ENCODE measurements at places on chromosomes 3 and 15. TPM values are rescaled to one million over a fixed set of nuclear protein-coding genes. Genes with fewer than 3 reads are reported as not detected.

DNA sequence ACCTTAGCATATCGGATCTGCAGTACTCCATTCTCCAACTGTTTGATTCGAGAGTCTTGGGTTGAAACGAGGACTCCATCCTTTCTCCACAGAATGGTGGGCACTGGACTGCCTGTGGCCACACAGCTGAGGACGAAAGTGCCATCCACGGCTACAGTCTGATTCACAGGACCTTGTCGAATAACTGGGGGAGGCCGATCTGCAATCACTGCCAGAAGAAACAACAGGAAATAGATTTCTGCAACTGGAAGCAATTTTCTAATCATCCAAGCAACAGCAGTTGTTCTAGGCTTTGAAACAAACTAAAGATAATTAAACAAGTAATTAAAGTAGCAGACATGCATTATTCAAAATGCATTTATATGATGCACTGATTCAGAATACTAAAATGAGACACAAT, 1097.7 kb downstream of the ROBO1 start:
- no peak overlapping the region for H3K4me3 ChIP-seq
- no peaks in the 10 kb centered on the region for H3K27me3 ChIP-seq
- no peak for DNase-seq
- no peak overlapping the region for H3K27ac ChIP-seq
- no peaks in the 10 kb centered on the region for H3K4me1 ChIP-seq
- no peaks in the 10 kb centered on the region for H3K36me3 ChIP-seq

- H3K27ac ChIP-seq = no peak overlapping the region
- H3K4me3 ChIP-seq = no peak overlapping the region
- no peaks in the 10 kb centered on the region for H3K36me3 ChIP-seq
- H3K4me1 ChIP-seq = no peaks in the 10 kb centered on the region
Observed at GRCh38 chr15:87347806-87348515, 908.6 kb downstream of the NTRK3 start.

- H3K4me1 ChIP-seq = peaks cover 3% of the 10 kb centered on the region
- H3K27me3 ChIP-seq = no peaks in the 10 kb centered on the region
- no peak for DNase-seq
- H3K4me3 ChIP-seq = no peak overlapping the region
Observed at GRCh38 chr3:42229942-42230688, 35.9 kb downstream of the CCK start.

GRCh38 chr15:60982249-60982910, 246.7 kb downstream of the RORA start:
- H3K27ac ChIP-seq = no peak overlapping the region
- no peaks in the 10 kb centered on the region for H3K36me3 ChIP-seq
- H3K27me3 ChIP-seq = peaks cover 2% of the 10 kb centered on the region
- H3K4me1 ChIP-seq = no peaks in the 10 kb centered on the region
- H3K4me3 ChIP-seq = no peak overlapping the region

GRCh38 chr3:195062866-195063540, 208.0 kb downstream of the XXYLT1 start:
- no peak overlapping the region for H3K4me3 ChIP-seq
- DNase-seq = no peak
- no peaks in the 10 kb centered on the region for H3K36me3 ChIP-seq
- H3K27me3 ChIP-seq = no peaks in the 10 kb centered on the region
- peaks cover 6% of the 10 kb centered on the region for H3K4me1 ChIP-seq

- H3K4me3 ChIP-seq = no peak overlapping the region
- H3K4me1 ChIP-seq = no peaks in the 10 kb centered on the region
- H3K27ac ChIP-seq = peak overlapping the region; percentile 42
- no peaks in the 10 kb centered on the region for H3K27me3 ChIP-seq
- H3K36me3 ChIP-seq = no peaks in the 10 kb centered on the region
Observed at GRCh38 chr3:193620650-193621049, 27.6 kb downstream of the OPA1 start.

DNA sequence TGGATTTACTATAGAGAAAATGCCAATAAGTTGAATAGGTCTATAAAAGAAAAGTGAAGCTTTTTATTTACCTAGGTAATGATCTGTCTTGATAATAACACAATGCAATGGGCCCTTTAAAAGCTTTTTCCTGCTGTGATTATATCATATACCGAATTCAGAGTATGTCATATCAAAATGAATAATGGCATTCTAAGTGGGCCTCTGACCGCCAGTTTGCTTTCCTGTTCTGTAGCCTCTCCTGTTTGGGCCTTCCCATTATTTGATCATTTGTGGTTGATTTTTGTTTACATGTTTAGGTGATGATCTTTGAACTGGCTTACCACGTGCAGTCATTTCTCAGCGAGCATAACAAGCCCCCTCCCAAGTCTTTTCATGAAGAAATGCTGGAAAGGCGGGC, 14.9 kb downstream of the EIF2AK4 start:
- peaks cover 1% of the 10 kb centered on the region for H3K36me3 ChIP-seq
- no peak overlapping the region for H3K4me3 ChIP-seq
- no peaks in the 10 kb centered on the region for H3K27me3 ChIP-seq
- no peak overlapping the region for H3K27ac ChIP-seq

GRCh38 chr3:127210654-127210943, 17.7 kb downstream of the PRR23E start:
- H3K36me3 ChIP-seq = no peaks in the 10 kb centered on the region
- H3K27ac ChIP-seq = no peak overlapping the region
- no peaks in the 10 kb centered on the region for H3K27me3 ChIP-seq

GRCh38 chr3:192408007-192408646, 319.2 kb downstream of the FGF12 start:
- H3K27ac ChIP-seq = no peak overlapping the region
- DNase-seq = no peak
- no peaks in the 10 kb centered on the region for H3K4me1 ChIP-seq
- no peak overlapping the region for H3K4me3 ChIP-seq
- H3K27me3 ChIP-seq = peaks cover 6% of the 10 kb centered on the region

- H3K4me1 ChIP-seq = no peaks in the 10 kb centered on the region
- H3K4me3 ChIP-seq = no peak overlapping the region
- H3K36me3 ChIP-seq = no peaks in the 10 kb centered on the region
- H3K27ac ChIP-seq = no peak overlapping the region
- no peaks in the 10 kb centered on the region for H3K27me3 ChIP-seq
- peak; percentile 16 for DNase-seq
Observed at GRCh38 chr3:20235796-20236195, 49.8 kb upstream of the SGO1 start.

DNA sequence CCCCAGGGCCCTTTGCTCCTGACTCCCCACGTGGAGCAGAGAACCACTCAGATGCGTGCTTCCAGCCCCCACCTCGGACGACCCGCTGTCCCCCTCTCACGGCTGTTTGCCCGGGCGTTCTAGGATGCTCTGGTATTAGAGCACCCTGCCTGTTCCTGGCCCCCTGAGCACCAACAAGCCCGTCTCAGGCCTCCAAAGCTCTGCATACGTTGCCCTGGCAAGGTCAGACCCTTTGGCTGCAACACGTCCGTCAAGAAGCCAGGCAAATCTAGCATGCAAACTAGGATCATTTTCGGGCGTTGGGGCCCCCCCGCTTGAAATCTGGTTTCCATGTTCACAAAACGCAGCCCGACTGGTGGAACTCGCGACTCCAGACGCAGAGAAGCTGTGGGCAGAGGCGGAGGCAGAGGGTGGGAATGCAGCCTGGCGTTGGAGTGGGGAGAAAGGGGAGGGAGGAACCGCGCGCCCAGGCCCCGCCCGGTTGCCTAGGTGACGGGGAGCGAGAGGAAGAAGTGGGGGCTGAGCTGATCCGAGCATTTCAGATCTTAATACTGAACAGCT, 86.2 kb upstream of the PIAS1 start:
- peak overlapping the region; percentile 58 for H3K4me3 ChIP-seq
- no peak overlapping the region for H3K27ac ChIP-seq
- H3K4me1 ChIP-seq = peaks cover 14% of the 10 kb centered on the region
- no peaks in the 10 kb centered on the region for H3K27me3 ChIP-seq
- H3K36me3 ChIP-seq = no peaks in the 10 kb centered on the region

GRCh38 chr3:52401551-52401950, 43.4 kb downstream of the SEMA3G start:
- H3K27me3 ChIP-seq = no peaks in the 10 kb centered on the region
- H3K27ac ChIP-seq = no peak overlapping the region
- no peak for DNase-seq
- H3K36me3 ChIP-seq = peaks cover 18% of the 10 kb centered on the region
- no peaks in the 10 kb centered on the region for H3K4me1 ChIP-seq
- no peak overlapping the region for H3K4me3 ChIP-seq

DNA sequence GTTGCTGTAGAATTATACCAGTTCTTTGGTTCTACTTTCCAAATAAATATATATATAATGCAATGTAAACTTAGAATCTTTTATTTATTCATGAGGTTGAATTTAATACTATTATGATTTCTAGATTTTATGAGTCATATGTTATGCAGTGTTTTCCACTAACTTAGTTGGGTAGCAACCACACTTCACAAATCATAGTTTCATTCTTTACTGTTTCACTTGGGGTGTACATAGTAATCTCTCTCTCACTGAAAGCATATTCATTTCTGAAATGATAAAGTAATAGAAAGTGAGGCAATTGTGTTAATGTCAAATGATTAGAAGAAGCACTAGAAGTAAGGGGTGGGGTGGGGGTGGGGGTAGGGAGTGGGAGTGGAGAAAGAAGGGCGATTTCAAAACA, 52.6 kb downstream of the IQCH start:
- DNase-seq = no peak
- H3K4me3 ChIP-seq = no peak overlapping the region
- no peak overlapping the region for H3K27ac ChIP-seq
- H3K36me3 ChIP-seq = no peaks in the 10 kb centered on the region
- no peaks in the 10 kb centered on the region for H3K27me3 ChIP-seq

DNA sequence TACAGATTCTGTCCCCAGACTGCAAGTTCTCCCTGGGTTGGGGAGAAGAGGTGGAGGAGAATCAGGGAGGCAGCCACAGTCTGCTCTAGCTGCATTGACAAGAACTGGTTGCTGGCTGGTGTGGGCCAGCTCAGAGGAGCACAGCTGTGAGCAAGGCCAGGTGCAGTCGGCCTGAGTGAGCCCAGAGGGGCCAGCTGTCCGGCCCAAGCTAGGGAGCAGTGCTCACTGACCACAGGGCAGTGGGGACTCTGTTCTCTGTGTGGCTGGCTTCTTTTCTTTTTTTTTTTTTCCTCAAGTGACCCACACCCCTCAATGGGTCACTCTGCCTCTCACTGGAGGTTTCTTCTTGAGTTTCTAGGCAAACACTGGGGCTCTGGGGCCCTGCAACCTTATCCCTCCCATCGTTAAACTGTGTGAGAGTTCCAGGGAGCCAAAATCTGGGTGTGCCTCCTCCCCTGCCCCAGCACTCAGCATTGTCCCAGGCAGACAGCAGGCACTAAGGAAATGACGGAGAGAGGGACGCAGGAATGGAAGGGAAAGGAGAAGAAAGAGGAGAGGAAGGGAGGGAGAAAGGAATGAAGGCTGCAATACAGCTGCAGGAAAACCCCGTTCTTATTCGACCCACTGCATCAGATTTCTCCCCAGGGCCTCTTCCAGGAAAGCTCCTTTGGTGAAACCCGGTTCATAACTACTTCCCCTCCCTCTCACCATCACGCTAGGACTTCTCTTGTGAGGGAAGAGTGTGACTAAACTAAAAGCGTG, 37.7 kb upstream of the HES1 start:
- H3K27ac ChIP-seq = no peak overlapping the region
- peaks cover 6% of the 10 kb centered on the region for H3K27me3 ChIP-seq
- peaks cover 26% of the 10 kb centered on the region for H3K4me1 ChIP-seq
- no peak for DNase-seq
- no peaks in the 10 kb centered on the region for H3K36me3 ChIP-seq
- H3K4me3 ChIP-seq = no peak overlapping the region

- H3K4me1 ChIP-seq = no peaks in the 10 kb centered on the region
- H3K36me3 ChIP-seq = no peaks in the 10 kb centered on the region
- DNase-seq = no peak
- no peak overlapping the region for H3K4me3 ChIP-seq
- H3K27me3 ChIP-seq = no peaks in the 10 kb centered on the region
Observed at GRCh38 chr3:33807191-33807590, 8.8 kb downstream of the PDCD6IP start.

- DNase-seq = no peak
- H3K27me3 ChIP-seq = no peaks in the 10 kb centered on the region
- H3K36me3 ChIP-seq = no peaks in the 10 kb centered on the region
- no peak overlapping the region for H3K27ac ChIP-seq
- no peak overlapping the region for H3K4me3 ChIP-seq
Observed at GRCh38 chr3:16538507-16538906, 25.0 kb upstream of the RFTN1 start.

DNA sequence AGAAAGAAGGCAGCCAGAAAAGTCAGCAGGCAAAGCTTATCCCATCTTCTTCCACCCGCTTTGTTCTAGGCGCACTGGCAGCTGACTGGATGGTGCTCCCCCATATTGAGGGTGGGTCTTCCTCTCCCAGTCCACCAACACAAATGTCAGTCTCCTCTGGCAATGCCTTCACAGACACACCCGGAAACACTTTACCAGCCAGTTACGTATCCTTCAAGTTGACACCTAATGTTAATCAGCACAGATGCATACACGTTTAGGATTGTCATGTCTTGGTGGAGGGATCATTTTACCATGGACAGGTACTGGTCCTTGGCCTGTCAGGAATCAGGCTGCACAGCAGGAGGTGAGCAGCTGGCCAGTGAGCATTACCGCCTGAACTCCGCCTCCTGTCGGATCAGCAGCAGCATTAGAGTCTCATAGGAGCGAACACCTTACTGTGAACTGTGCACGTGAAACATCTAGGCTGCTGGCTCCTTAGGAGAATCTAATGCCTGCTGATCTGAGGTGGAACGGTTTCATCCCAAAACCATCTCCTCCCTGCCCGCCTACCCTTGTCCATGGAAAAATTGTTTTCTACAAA, 59.1 kb upstream of the PYDC2 start:
- no peak overlapping the region for H3K4me3 ChIP-seq
- H3K4me1 ChIP-seq = no peaks in the 10 kb centered on the region
- no peak for DNase-seq
- H3K27ac ChIP-seq = no peak overlapping the region
- H3K27me3 ChIP-seq = no peaks in the 10 kb centered on the region

DNA sequence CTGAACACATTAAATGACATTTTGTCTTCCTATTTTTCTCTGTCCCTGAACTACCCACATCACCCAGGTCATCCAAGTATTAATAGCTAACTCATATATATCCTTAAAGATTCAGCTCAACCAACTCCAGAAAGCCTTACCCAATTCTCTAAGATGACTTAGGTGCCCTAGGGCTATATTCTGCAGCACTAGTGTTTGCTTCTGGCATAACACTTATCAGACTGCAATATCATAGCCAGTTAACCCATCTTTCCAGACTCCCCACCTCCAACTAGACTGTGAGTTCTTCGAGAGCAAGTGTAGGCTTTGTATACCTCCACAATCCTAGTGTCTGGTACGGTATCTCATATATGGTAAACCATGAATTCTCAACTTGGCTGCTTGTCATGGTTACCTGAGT, 50.7 kb downstream of the SST start:
- no peak overlapping the region for H3K27ac ChIP-seq
- H3K4me3 ChIP-seq = no peak overlapping the region
- H3K36me3 ChIP-seq = no peaks in the 10 kb centered on the region
- no peaks in the 10 kb centered on the region for H3K4me1 ChIP-seq
- no peaks in the 10 kb centered on the region for H3K27me3 ChIP-seq

GRCh38 chr15:80902298-80902801, 87.3 kb downstream of the MESD start:
- H3K27me3 ChIP-seq = no peaks in the 10 kb centered on the region
- H3K4me1 ChIP-seq = no peaks in the 10 kb centered on the region
- no peak overlapping the region for H3K4me3 ChIP-seq
- no peak for DNase-seq
- no peak overlapping the region for H3K27ac ChIP-seq

- no peaks in the 10 kb centered on the region for H3K4me1 ChIP-seq
- no peak overlapping the region for H3K27ac ChIP-seq
Observed at GRCh38 chr3:113404637-113405036, 36.7 kb downstream of the CFAP44 start.

Gene CHRNB4
- not detected for total RNA-seq

Gene VGLL4
- 23.2 TPM for total RNA-seq

Gene SEC62
- total RNA-seq = 68.8 TPM

Gene ALDH1A2
- total RNA-seq = 0.92 TPM

Gene GOLGA6L7
- not detected for total RNA-seq

Gene CDC25A
- 34.4 TPM for total RNA-seq

Gene BTLA
- total RNA-seq = 78.4 TPM

Gene CCDC9B
- total RNA-seq = 0.19 TPM

Gene SLC27A2
- 0.38 TPM for total RNA-seq

Gene GASK1A
- 0.18 TPM for total RNA-seq

Gene PARP6
- total RNA-seq = 38.3 TPM

Measured in GM12878 (cell line).